ENCODE measurements at places on chromosomes 7 and 10.

DNA sequence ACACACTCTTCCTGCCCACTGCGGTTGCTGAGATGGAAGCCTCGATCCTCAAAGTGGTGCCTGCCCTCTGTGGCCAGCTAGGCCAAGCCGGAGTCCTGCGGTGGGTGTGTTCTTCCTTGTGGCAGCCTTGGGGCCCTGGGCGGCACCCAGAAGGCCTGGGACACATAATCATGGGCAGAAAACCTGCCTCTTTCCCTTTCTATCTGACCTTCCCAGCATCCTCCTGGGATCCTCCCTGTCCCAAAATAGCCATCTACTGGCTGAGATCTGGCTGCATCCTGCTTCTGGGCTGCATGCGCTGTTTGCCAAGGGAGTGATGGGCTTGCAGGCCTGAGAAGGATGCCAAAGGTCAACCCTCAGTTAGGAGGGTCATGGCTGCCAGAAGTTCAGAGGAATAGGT, 23.9 kb downstream of the COL13A1 start:
- DNase-seq, result no peak
- no peaks in the 10 kb centered on the region for H3K27me3 ChIP-seq
- no peaks in the 10 kb centered on the region for H3K36me3 ChIP-seq
- no peak overlapping the region for H3K27ac ChIP-seq
- peaks cover 12% of the 10 kb centered on the region for H3K4me1 ChIP-seq
- H3K4me3 ChIP-seq, result no peak overlapping the region

DNA sequence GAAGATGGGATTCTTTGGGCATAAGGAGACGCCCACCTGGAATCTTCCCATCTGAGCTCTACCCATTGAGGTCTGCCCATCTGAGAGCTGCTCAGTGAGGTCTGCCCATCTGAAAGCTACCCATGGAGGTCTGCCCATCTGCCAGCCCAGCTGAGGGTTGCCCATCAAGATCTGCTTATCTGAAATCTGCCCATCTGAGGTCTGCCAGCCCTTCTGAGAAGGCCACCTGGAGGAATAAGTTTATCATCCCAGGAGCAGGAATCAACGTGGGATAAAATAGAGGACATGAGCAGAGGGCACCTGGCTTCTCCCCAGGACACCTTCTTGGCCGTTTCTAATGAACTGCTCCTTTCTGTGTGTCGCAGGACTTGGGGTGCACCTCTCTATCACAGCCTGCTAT, 35.3 kb upstream of the PDZD8 start:
- H3K27ac ChIP-seq, result no peak overlapping the region
- no peak overlapping the region for H3K4me3 ChIP-seq
- H3K27me3 ChIP-seq, result no peaks in the 10 kb centered on the region
- no peaks in the 10 kb centered on the region for H3K36me3 ChIP-seq
- DNase-seq, result no peak
- H3K4me1 ChIP-seq, result no peaks in the 10 kb centered on the region

GRCh38 chr10:33461295-33461640, 126.8 kb upstream of the NRP1 start:
- H3K4me1 ChIP-seq, result no peaks in the 10 kb centered on the region
- H3K27ac ChIP-seq, result no peak overlapping the region
- no peak for DNase-seq
- H3K27me3 ChIP-seq, result no peaks in the 10 kb centered on the region
- H3K4me3 ChIP-seq, result no peak overlapping the region

GRCh38 chr10:133364645-133365431, 7.0 kb upstream of the FUOM start:
- H3K27ac ChIP-seq, result no peak overlapping the region
- DNase-seq, result no peak
- no peaks in the 10 kb centered on the region for H3K36me3 ChIP-seq
- peaks cover 4% of the 10 kb centered on the region for H3K27me3 ChIP-seq
- H3K4me1 ChIP-seq, result no peaks in the 10 kb centered on the region
- H3K4me3 ChIP-seq, result no peak overlapping the region

DNA sequence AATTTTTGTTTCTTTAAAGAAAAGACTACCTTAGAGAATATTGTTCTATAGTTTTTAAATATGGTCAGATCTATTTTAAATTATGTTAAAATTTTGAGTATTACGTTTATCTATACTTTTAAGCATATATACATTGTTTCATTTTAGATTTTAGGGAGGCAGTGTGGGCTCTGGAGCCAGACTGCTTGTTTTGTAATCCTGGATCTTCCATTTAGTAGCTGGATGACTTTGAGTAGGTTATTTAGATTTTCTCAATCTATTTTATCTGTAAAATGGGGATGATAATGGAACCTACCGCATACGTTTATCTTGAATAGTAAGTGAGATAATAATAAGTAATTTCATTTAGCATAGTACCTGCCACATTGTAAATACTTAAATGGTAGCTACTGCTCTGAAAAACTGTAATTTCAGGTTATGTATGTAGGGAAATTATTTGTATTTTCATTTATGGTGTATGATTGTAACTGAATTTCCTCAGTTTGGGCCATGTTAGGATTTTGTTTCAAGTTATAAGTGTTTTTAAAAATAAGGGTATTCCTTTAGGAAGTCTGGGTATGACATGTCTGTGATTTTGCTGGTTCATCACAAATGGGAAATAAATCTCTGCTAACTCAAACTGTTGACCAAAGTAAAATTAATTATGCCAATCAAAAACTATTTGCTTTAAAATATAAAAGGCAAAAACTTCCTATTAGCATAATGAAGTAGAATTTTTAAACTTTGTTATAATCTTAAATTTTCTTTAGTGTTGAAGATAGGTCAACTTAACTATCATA, 6.5 kb downstream of the PTEN start:
- H3K4me3 ChIP-seq, result no peak overlapping the region
- no peak for DNase-seq
- H3K27me3 ChIP-seq, result no peaks in the 10 kb centered on the region
- H3K4me1 ChIP-seq, result peaks cover 33% of the 10 kb centered on the region
- no peaks in the 10 kb centered on the region for H3K36me3 ChIP-seq

- DNase-seq, result no peak
- no peaks in the 10 kb centered on the region for H3K27me3 ChIP-seq
- no peak overlapping the region for H3K27ac ChIP-seq
- H3K36me3 ChIP-seq, result no peaks in the 10 kb centered on the region
Measured at GRCh38 chr10:16648366-16648765, 126.7 kb upstream of the C1QL3 start.

- no peak overlapping the region for H3K27ac ChIP-seq
- H3K36me3 ChIP-seq, result no peaks in the 10 kb centered on the region
- DNase-seq, result no peak
Measured at GRCh38 chr7:143002898-143003297, 24.0 kb downstream of the OR9A2 start.

DNA sequence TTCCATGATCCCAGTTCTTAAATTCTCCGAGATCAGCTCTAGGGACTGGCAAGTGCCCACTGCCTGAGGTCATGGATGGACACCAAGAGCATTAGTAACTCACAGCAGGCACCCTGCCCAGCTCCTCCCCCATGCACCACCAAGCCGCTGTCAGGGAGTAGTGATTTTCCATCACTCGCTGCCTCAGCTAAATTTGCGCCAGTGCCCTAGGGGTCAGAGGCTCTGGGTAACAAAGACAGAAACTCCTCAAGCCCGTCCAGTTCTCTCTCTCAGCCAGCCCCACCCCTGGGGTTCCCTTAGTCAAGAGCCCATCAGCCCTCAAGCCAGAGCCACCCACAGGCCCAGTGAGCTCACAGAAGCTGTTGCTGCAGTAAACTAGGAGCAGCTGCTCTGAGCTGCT, 30.0 kb downstream of the PAX2 start:
- DNase-seq, result no peak
- H3K27me3 ChIP-seq, result no peaks in the 10 kb centered on the region
- no peak overlapping the region for H3K4me3 ChIP-seq
- H3K27ac ChIP-seq, result no peak overlapping the region
- peaks cover 8% of the 10 kb centered on the region for H3K4me1 ChIP-seq

DNA sequence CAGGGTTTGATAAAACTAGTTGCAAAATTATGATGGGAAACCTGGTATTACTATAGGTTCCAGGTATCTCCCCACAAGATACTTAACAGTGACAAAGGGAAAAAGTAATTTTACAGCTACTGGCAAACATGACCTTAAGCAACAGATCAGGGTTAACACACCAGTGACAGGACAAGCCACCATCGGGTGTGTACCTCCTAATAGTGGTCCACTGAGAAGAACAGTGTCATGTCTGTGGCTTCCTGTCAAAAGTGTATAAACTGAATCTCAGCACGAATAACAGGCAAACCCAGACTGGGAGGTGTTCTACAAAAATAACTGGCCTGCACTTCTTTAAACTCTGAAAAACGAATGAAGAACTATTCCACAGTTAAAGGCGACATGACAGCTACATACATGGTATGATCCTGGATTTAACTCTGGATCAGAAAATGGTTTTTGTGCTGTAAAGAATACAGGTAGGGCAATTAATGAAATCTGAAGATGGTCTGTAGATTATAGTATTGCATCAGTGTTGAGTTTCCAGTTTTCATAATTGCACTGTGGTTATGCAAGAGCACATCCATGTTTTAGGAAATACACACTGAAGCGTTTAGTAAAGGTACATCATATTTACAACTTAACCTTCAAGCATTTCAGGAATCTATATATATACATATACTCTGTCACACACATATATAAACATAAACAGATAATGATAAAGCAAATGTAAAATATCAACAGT, 32.0 kb upstream of the ARMS2 start:
- DNase-seq, result no peak
- H3K36me3 ChIP-seq, result no peaks in the 10 kb centered on the region
- peaks cover 12% of the 10 kb centered on the region for H3K4me1 ChIP-seq
- no peaks in the 10 kb centered on the region for H3K27me3 ChIP-seq

- H3K36me3 ChIP-seq, result no peaks in the 10 kb centered on the region
- no peaks in the 10 kb centered on the region for H3K4me1 ChIP-seq
- H3K27ac ChIP-seq, result no peak overlapping the region
- H3K27me3 ChIP-seq, result no peaks in the 10 kb centered on the region
Measured at GRCh38 chr7:154937837-154938236, 65.1 kb downstream of the PAXIP1 start.

Data from GM23338 (cell line).